ENCODE measurements at places on chromosomes 7 and 10.

- no peak for DNase-seq
These were observed 152.1 kb upstream of the TARP start for GRCh38 chr7:38425509-38425908.

DNA sequence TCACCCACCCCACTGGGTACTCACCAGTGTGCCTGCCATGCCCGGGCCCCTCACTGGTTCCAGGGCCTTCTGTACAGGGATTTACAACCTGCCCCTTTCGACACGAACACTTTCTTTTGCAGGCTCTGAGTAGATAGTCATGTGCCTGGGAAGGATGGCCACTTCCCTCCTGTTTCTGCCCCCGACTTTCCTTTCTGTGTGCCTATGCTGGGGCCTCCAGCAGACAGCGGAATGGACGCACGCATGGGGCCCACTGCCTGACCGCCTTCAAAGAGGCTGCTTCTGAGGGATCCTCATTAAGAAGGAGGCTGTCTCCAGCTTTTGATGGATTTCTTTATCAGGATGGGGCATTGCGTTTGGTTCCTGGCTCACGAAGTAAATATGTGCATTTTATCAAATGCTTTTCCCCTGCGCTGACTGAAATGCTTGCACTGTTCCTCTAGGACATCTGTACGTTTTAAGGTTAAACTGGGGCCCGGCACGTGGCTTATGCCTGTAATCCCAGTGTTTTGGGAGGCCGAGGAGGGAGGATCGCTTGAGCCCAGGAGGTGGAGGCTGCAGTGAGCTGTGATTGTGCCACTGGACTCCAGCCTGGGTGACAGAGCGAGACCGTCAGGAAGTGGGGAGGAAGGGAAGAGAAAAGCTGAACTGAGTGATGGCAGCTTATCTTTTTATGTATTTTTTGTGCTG lies 29.4 kb upstream of the NKX6-2 start:
- no peak for DNase-seq

- no peak for DNase-seq
These were observed 9.9 kb upstream of the DOCK1 start for GRCh38 chr10:126895214-126895781.

- DNase-seq, result no peak
These were observed 354.2 kb downstream of the DNAJB6 start for GRCh38 chr7:157690833-157691585.

GRCh38 chr7:45460379-45460778 lies 113.8 kb upstream of the ADCY1 start:
- no peak for DNase-seq

DNA sequence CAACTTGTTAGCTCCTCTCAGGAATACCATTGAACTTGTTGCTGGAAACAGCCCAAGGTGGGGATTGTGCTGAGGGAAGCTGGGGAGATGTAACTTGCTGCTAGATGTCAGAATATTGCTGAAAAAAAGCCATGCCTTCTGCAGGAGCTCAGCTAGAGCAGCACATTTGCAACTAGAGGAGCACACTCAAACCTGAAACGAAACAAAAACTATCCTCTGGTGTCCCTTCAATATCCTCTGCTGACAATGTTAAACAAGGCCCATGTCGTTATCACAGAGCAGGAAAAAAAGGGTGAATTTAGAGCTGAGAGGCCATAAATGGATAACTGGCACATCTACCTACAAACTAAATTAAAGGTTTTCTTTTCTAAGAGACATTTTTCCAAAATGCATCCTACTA lies 53.7 kb upstream of the MACC1 start:
- no peak for DNase-seq

DNA sequence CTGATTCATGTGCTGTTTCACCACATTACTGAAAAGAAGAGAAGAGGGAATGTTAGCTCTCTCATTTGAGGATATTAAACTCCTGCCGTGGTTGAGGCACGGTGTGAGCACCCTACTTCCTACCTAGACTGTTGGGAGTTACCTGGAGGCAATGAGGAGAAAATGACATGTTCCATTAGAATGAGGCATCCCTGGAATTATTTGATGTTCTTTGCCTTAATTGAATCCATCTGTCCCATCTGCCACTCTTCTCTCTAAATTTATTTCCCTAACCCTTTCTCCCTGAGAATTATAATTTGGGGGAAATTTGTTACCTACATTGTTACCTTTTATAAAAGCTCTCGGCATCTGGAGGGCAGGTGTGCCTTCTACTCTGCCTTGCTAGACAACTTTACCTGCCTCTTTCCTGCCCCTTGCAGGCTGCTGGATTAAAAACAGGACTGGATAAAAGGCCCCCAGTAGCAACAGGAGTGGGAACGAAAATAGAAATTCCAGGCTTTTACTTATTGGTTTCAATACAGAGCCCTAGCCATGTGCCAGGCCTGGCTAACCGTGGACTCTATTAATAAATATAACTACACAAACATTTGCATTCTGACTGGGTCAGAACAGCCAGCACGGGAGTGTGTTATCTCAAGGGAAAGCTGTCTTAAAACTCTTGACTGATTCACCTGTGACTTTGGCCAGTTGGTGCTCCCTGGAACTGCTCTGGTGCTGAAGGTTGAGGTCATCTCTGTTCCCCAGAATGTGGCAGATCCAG lies 4.4 kb upstream of the ATXN7L1 start:
- DNase-seq, result no peak
